ENCODE measurements at places on chromosomes 16 and 17. TPM values are rescaled to one million over a fixed set of nuclear protein-coding genes. Genes with fewer than 3 reads are reported as not detected.

The SCGB1C2 gene
- not detected for total RNA-seq

The RILP gene
- total RNA-seq: 4.0 TPM

The EIF1 gene
- total RNA-seq: 2,368 TPM

The MYH3 gene
- total RNA-seq: 4.3 TPM

The NPIPB13 gene
- 43.5 TPM for total RNA-seq

The PRAC2 gene
- total RNA-seq: not detected

The EVI2B gene
- total RNA-seq: 89.6 TPM

The CDH5 gene
- not detected for total RNA-seq

The METRNL gene
- 227 TPM for total RNA-seq
